ENCODE measurements at places on chromosomes 1 and 21.
A peak's percentile ranks its signal among the peaks of the same experiment; 100 is the strongest.

GRCh38 chr1:36400825-36401601 lies 3.3 kb upstream of the LSM10 start:
- peak; percentile 76 for DNase-seq

DNA sequence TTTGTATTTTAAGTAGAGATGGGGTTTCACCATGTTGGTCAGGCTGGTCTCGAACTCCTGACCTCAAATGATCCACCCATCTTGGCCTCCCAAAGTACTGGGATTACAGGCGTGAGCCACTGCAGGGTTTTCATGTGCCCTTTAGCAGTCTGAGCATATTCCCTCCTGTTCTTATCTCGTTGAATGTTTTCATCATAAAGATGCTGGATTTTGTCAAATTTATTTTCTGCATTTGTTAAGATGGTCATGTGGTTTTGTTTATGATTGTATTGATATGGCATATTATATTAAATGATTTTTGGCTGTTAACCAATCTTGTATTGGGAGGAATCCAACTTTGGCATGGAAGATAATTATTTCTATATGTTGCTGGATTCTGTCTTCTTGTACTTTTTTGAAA lies 8.8 kb downstream of the JMJD4 start:
- DNase-seq: no peak

- peak; percentile 38 for DNase-seq
These were observed 27.5 kb downstream of the SLC2A1 start for GRCh38 chr1:42931108-42931539.

- no peak for DNase-seq
These were observed 2.2 kb upstream of the G0S2 start for GRCh38 chr1:209672705-209673630.

GRCh38 chr1:110768605-110769004 lies 93.9 kb upstream of the KCNA3 start:
- DNase-seq: no peak

- no peak for DNase-seq
These were observed 172.8 kb upstream of the IRF2BP2 start for GRCh38 chr1:234782791-234783190.

GRCh38 chr21:37337831-37338230 lies 28.7 kb upstream of the DYRK1A start:
- DNase-seq: no peak

GRCh38 chr1:167057241-167057688 lies 32.9 kb downstream of the GPA33 start:
- peak; percentile 49 for DNase-seq

- DNase-seq: no peak
These were observed 34.6 kb upstream of the CD55 start for GRCh38 chr1:207286786-207287468.

DNA sequence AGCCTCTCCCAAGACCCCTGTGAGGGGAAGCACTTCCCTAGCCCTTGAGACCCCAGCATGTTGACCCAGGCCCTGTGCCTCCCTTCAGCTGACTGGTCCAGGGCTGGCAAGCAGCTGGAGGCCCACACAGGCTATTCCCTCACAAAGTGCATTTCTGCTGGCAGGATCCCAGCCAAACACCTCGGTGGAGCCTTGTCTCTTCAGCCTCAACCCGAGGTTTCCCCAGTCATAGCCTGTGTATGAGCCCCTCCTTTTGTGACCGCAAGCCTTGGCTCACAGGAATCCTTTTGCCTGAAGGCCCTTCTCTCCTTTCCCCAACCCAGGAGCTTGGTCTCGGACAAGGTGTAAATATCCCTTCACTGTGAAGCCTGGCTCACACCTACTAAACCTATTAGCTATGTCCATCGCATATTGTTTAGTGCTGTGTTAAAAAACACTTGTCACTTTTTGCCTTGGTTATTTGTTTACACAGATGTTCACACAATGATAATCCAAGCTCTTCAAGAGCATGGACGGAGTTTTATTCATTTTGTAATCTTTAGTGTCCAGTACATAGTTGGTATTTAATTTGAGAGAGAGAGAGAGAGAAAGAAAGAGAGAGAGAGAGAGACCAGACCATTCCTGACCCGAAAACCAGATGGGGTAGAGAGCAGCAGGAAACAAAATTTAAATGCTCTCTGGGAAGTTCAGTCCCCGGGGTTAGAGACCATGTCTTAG lies 8.5 kb upstream of the CD247 start:
- no peak for DNase-seq

- no peak for DNase-seq
These were observed 12.2 kb upstream of the GJA5 start for GRCh38 chr1:147772570-147772969.

GRCh38 chr1:119896303-119896702 lies at the start of gene ADAM30:
Gene ADAM30 (minus strand): TSS chr1:119896515. CDS start chr1:119896336, 179 bp downstream.
- no peak for DNase-seq

- DNase-seq: peak; percentile 47
These were observed 171.8 kb downstream of the TOMM20 start for GRCh38 chr1:234956821-234957329.

GRCh38 chr1:87143413-87144135 lies 185.1 kb upstream of the LMO4 start:
- no peak for DNase-seq

DNA sequence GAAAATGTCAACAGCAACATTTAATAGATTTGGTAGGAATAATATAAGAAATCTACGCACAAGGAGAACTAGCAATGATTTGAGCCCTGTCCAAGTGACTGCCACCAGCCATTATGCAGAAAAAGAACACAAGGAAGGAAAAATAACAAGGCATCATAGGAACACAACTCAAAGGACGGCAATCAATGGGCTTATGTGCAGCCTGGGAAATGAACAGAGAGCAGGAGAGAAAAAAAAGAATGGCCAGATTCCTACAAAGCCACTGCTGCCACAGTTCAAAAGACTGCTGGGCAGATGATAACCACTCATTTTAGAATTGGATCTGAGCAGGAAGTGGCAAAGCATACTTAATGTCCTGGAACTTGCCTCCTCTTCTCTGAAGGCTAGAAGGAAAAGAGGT lies 274.3 kb upstream of the CAMK1G start:
- no peak for DNase-seq

DNA sequence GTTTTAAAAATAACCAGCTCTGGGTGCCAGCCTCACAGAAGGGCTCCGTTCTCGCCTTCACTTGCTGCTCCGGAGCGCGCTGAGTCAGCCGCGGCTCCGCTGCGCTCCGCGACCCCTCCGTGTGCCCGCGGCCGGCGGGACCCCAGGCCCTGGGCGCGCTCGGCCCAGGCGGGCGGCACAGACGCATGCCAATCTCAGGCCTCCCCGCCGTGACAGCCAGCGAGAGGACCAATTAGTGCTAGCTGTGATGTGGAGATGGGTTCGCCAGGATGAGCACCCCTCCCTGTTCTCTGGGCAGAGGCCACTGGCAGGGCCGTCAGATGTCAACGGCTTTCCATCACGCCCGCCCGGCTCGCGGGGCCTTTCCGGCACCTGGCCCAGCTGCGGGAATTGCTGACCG lies 293.8 kb downstream of the SPATA17 start:
- DNase-seq: no peak

GRCh38 chr1:200411406-200412257 lies 1.8 kb upstream of the ZNF281 start:
- DNase-seq: no peak

- no peak for DNase-seq
These were observed 133.4 kb downstream of the LHX4 start for GRCh38 chr1:180363246-180363995.

DNA sequence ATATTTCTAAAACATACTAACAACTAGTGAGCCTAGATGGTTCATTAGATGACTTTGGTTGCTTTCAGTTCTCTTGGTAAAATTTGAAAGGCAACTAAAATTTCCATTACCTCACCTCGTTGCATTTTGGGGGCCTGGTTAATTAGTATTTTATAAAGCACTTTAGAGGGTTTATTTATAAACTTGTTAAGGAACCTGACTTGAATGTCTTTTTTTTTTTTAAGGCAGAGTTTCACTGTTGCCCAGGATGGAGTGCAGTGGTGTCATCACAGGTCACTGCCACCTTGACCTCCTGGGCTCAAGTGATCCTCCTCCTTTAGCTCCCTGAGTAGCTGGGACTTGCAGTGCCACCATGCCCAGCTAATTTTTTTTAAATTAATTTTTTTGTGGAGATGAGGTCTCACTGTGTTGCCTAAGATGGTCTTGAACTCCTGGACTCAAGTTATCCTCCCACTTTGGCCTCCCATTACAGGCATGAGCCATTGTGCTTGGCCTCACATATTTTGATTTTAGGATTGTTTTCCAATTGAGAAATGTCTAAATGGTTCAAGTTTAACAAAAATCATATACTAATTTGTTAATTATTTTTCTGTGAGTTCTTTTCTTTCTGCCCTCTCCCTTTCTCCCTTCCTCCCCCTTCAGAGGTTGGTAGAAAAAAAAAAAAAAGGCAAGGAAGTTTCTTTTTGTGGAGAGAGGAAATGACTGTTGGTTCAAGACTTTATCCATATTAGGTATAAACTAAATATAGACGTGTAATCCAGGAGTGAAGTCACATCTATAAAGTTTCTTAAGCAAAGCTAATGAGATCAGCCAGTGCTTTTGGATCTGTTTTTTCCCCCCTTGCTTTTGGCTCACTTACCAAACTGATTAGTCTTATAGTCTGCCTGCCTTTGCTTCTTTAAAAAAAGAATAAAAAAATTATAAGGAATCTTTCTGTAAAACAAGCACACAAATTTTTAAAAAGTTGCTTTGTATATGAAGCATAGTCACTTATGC lies 24.7 kb downstream of the CLIC4 start:
- no peak for DNase-seq

- no peak for DNase-seq
These were observed 80.6 kb upstream of the IPO9 start for GRCh38 chr1:201748335-201748734.

DNA sequence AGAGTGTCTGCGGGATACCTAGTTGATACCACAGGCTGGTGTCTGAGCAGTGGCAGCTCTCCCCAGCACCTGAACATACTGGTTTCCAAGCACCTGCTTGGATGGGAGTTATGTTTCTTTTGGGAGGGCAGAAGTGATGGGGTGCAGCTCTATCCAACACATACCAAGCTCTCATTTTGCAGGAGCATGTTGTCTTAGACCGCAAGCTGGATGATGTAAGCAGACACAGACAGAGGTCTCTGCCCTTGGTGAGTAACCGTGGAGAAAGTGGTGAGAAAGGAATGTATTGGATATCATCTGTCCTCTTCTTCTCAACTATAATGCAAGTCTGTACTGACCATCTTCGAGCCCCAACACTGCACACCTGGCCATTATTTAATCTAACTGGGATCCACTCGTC lies 37.4 kb downstream of the ZNF496 start:
- no peak for DNase-seq

GRCh38 chr21:42673633-42674328 lies 20.4 kb downstream of the PDE9A start:
- no peak for DNase-seq

DNA sequence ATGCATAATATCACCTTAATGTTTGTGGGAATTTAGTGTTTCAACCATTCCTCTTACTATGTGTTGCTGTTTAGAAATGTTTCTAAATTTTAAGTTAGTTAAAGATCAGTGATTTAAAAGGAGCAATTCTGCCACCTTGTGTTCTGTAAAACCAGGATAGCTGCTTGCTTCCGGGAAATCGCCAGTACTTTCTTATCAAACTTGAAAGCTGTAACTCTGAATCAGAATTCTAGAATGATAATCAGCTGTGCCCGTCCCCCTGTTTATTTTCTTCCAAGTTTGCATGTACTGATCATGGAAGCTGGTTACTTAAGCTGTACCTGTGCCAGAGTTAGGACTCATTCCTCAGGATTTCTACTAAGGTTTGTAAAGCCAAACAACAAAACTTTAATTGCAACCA lies 656.4 kb downstream of the LTN1 start:
- no peak for DNase-seq

- DNase-seq: no peak
These were observed 1180.7 kb upstream of the B3GALT2 start for GRCh38 chr1:194367121-194367520.

GRCh38 chr1:85580872-85581801 lies 576 bp downstream of the CCN1 start:
- peak; percentile 81 for DNase-seq

- no peak for DNase-seq
These were observed 79.7 kb downstream of the TGFBR3 start for GRCh38 chr1:91806181-91806768.

Measured in glutamatergic neuron (in vitro differentiated cells).